ENCODE measurements at places on chromosomes 3 and 15.

DNA sequence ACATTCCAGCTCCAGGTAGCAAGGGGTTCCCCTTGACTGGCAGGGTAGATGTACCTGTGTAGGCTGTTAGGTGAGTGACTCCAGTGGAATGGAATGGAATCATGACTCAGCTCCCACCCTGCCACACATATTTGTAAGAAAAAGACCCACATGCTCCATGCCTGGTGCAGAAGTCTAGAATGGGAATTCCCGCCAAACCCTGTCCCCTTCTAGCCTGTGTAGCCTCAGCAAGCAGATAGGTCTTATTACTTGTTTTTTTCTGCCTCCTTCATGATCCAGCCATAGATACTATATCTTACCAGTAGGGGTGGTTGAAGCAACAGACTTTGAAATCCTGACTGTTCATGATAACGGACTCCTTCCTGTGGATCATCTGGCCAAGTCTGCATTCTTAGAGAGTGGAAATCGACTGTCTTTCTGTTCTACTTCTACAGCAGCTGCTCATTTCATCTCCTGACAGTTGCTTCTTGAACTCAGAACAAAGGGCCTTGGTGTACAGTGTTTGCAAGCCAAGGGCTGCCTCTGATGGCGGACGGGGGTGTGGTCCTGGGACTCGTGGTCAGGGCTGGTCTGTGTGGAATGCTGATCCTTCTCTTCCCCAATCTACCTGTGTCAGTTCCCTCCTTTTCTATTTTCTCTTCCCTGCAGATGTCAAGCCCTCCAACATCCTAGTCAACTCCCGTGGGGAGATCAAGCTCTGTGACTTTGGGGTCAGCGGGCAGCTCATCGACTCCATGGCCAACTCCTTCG lies 16.3 kb downstream of the SNAPC5 start:
- DNase-seq: no peak

DNA sequence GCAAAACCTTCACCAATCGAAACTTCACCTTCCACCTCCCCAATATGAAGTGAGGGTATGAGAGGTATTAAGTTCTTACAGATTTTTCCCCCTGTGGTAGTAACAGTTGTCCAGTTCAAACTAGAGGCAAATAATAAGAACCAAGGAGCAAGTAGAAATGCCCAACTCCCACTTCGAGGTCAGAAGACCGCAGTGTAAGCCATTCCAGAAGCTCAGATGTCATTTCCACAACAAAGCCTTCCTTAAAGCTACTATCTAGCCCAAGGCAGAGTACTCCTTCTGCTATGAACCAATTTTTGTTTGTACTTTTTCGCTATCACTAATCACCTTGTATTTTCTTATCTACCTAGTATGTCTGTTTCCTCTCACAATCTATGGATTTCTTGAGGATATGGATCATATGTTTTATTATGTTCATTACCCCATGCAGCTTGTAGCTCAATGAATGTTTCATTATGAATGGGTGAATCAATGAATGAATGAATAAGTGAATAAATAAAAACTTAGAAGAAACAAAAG lies 235.7 kb upstream of the KCNMB2 start:
- DNase-seq: no peak

DNA sequence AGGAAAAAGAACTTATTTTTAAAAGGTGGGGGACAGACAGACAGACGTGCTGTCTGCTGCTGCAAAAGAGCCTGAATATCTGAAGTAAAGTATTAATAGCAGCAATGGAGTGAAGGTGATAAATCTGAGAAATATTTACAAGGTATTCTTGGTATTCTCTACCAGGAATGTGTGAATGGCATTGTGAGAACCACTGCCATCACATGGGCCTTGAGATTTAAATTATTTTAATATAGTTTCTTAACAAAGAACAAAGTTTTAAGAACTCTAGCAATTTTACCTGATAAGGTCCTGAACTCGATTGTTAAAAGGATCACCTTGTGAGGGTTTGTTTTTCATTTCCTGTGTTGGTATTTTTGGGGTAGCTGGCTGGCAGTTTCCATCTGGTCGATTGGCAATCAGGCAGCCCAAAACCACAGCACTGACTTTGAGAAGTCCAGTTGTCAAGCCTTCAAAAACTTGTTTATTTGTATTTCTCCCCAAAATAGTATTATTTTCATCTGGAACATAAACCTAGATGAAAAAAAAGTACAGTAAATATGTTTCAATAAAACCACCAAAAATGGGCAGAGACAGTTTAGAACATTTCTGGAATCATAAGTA lies 97.3 kb downstream of the ISL2 start:
- DNase-seq: no peak

DNA sequence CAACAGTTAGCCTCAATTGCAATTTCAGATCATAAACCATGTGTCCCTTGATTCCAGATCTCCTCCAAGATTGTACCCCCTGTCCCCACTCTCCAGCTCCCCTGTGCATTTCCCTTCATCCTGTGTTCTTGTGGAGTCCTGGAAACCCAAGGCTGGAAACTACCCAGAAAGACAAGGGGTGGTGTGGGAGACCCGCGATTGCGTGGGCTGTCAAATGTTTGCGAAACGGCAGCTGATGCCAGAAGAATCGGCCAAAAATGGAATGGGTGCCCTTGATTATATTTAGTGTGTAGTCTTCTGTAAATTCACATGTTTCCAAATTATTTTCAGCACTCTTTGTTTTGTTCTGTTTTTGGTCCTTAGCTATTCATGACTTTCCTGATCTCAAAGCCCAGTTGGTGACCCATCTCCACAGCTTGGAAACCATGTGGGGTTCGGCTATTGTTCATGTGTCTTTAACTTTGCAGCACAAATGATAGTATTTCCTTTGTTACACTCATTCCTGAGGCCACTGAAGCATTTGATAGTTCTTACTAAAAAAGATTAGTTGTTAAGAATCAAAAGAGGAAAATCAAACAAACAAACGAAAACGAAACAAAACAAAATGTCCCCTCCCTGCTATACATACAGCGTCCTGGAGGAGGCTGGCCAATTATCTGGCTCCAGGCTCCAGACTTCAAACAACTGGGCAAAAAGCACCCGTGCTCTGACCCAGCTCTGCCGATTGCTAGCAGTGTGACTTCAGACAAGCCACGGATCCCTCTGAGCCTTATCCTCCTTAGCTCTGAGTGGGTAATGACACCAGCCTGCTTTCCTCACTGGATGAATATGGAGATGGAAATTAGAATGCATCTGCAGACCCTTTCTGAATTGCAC lies 120.9 kb downstream of the CACNA2D3 start:
- DNase-seq: no peak

- no peak for DNase-seq
These were observed 15.9 kb upstream of the COPG1 start for GRCh38 chr3:129233538-129233937.

DNA sequence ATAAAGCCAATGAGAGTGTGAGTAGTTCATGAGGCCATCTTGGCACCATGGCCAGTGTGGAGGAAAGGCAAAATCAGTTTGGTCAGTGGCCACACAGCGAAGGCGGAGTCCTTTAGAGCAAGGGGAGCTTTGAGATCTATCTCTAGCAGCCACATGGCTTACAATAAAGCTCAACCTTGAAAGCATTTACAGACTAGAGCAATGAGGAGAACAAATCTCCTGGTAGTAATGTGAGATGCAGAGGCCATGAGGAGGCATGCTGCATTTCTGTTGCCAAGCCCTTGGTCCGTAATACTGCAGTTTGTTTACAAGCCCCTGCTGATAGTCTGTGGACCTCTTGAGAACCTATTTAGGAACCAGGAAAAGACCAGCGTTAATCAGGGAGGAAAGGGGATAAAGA lies 381.5 kb upstream of the C2CD4B start:
- no peak for DNase-seq

DNA sequence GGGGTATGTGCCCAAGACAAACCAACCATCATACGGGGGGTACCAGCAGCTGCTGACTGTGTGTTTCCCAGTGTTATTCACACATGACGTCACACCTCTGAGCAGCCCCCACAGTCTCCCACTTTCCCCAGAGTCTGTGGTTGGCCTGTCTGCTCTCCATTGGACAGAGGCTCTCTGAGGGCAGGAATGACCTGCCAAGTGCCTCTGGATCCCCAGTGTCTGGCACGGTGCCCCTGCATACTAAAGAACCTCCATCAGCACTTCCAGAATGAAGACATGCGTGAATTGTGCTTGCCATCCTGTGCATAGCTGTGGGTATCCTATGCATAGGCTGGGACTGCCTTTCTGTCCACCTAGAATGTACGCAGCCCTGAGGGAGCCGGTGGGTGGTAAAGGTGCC lies 3.5 kb upstream of the CCDC9B start:
- peak; percentile 33 for DNase-seq

GRCh38 chr15:43505738-43506137 lies 11.7 kb upstream of the MAP1A start:
- DNase-seq: no peak

DNA sequence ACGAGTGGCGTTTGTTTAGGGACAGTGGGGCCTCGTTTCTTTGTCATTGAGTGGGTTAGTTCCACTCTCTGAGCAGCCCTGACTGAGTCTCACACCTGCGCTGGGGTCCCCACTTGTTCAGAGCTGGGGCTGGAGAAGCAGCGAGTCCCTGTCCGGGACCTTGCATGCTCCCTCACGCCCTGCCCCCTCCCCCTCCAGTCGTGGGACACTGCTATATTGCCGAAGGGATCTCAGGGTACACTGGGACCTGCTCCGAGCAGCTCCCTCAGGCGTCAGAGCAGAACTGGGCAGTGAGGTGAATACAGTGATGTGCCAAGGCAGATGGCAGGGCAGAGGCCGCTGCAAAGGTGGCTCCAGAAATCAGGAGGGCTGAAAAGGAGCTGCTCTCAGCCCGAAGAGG lies 59.9 kb upstream of the KLF13 start:
- no peak for DNase-seq

DNA sequence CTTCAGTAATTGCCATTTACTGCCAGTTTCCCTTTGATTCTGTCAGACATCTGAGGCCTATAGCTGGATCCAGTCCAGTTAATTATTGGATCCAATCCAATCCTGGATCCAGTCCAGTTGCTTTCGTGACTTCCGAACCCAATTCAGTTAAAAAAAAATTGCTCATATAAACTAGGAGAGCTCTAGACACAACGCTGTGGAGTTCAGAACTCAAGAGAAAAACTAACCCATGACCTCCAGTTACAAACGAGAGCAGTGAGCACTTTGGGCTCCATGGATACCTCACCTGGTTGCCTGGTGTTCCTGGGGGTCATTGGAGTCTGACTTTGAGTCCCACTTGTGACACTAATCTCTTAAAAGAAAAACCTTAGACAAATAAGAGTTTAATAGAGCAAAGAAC lies 269.8 kb downstream of the THSD4 start:
- DNase-seq: no peak

Data from left ventricle myocardium superior (tissue), 1 donor.